Peyer's patch (tissue), 4 donors: ENCODE measurements at places on chromosomes 7 and 10.
A peak's percentile ranks its signal among the peaks of the same experiment; 100 is the strongest.

- no peak for DNase-seq
These were observed 110.2 kb downstream of the TMEM26 start for GRCh38 chr10:61342858-61343572.

GRCh38 chr7:38232502-38233366 is 40.7 kb downstream of the TARP start:
- DNase-seq, result peak; percentile 52

GRCh38 chr10:8874972-8875371 is 820.5 kb downstream of the GATA3 start:
- DNase-seq, result no peak

DNA sequence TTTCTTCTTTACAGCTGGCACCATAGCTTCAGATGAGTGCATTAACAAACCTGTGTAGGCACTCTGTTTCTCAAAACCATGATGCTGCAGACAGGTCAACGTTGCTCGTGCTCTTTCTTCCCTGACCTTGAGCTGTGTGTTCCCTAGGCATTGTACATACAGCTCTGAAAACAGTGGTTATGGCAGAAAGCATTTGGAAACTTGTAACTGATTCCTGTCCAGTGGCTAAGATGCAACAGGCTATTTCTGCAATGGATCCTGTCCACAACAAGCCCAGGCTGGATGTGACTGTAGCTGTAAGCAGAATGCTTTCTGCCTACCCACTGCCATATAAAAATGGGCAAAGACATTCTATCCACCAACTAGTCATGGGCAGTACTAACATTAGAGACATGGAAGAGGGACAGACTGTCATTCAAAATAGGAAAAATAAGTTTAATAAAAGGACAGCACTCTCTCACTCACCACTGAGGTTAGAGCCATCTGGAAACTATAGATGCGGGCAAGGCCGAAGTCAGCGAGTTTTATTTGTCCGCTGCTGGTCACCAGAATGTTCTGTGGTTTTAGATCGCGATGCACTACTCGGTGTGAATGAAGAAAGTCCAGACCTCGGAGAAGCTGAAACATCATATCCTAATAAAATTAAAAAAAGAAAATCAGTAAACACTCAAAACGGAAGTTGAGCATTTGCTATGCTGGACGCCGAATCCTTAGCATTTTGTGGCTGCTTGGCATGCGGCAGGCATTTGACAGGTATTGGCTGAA is 111.0 kb downstream of the CDK6 start:
- no peak for DNase-seq

GRCh38 chr10:123848564-123849457 is 42.8 kb downstream of the CPXM2 start:
- DNase-seq, result no peak

DNA sequence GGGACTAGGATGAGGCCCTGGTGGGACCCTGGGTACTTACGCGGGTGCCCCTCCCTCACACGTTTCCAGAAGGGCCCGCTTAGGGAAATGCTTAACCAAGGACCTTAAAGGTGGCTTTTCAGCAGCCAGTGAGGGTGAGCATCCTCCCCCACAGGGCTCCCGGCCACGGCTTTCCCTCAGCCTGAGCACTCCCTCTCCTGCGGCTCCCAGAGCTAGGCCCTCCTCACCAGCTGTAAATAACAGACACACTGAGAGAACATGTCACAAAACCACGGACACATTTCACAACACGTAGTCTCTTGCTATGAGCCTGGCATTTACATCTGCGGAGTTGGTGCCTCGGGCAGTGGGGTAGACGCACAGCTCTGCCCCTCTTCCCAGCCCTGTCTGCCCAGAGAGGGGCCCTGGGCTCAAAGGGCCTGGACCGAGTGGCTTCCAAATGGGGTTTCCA is 25.2 kb downstream of the GRID1 start:
- no peak for DNase-seq

GRCh38 chr10:35533565-35533964 is 71.6 kb upstream of the GJD4 start:
- no peak for DNase-seq

DNA sequence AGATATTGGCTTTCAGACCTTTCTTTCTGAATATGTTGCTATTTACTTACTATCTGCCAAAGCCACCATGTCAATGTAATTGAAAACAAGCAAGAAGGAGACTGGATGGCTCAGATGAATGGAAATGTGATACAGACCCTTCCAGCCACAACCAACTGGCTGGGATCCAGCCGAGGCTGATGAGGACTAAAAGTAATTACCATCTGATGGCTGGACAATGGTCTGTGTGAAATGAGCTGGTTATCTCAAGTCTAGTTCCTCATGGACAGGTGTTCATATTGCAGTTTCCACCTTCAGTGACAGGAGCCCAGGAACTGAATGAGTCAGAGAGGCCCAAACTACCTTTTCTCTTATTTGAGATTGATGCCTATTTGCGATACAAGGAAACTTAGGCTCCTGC is 267.5 kb downstream of the GATA3 start:
- DNase-seq, result no peak

GRCh38 chr10:21810582-21811244 is 192.8 kb downstream of the DNAJC1 start:
- no peak for DNase-seq

- DNase-seq, result peak; percentile 30
These were observed 27.3 kb upstream of the KNDC1 start for GRCh38 chr10:133132473-133133291.

GRCh38 chr10:3780771-3781467 is 4.1 kb downstream of the KLF6 start:
- peak; percentile 59 for DNase-seq

DNA sequence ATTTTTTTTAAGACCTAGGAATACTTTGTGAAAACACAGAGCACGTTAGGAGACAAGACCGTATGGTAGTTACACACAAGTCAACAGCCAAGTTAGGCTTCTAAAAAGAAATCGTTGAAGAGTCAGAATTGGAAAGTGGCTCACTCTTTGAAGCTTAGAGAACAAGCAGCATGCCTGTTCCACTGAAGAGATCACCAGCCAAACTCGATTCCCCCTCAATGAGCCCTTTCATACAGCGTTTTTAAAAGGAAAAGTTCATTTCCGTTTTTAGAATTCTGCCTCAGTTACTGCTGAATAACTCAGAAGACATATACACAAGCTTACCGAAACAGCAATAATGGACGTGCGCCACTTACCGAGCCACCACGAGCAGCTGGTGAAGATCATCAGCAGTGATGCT is 41.0 kb downstream of the MCMBP start:
- no peak for DNase-seq

DNA sequence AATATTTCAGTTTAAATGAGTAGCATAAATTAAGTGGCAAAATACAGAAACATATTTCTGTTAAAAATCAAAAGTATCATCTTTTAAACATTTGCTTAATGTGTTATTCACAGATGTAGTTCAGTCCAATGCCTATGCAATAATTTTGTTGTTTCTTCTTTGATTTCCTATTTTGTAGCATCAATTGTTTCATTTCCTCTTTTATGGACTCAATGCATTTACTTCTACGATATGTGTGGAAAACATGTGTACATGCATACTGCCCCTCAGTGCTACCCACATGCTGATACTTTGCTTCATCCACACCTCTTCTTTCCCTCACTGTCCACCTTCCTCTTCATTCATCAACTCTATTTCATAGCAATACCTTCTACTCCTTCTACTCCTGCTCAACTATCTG is 108.1 kb downstream of the PTN start:
- no peak for DNase-seq

DNA sequence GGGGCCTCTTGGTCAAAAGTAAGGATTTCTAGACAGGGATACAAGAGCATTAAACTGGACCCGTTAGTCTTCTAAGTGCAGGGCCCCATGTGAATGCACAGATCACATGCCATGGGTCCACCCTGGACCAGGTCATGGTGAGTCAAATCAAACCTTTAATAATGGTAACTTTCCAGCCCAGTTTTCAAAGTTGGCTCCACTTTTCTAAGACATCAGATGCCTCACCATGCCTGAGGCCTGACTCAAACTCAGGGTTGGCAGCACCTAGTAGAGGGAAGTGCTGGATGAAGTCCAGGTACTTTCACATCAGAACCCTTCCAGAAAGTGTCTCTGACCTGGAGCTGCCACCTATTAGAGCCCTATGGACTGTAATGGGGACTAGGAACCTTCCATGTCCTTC is 9.7 kb upstream of the SMIM30 start:
- DNase-seq, result no peak

- DNase-seq, result no peak
These were observed 647 bp upstream of the GSAP start for GRCh38 chr7:77416621-77417371.

- no peak for DNase-seq
These were observed 253.8 kb downstream of the CRPPA start for GRCh38 chr7:16167526-16167925.

- no peak for DNase-seq
These were observed 78.0 kb upstream of the AGBL3 start for GRCh38 chr7:134908289-134908688.

DNA sequence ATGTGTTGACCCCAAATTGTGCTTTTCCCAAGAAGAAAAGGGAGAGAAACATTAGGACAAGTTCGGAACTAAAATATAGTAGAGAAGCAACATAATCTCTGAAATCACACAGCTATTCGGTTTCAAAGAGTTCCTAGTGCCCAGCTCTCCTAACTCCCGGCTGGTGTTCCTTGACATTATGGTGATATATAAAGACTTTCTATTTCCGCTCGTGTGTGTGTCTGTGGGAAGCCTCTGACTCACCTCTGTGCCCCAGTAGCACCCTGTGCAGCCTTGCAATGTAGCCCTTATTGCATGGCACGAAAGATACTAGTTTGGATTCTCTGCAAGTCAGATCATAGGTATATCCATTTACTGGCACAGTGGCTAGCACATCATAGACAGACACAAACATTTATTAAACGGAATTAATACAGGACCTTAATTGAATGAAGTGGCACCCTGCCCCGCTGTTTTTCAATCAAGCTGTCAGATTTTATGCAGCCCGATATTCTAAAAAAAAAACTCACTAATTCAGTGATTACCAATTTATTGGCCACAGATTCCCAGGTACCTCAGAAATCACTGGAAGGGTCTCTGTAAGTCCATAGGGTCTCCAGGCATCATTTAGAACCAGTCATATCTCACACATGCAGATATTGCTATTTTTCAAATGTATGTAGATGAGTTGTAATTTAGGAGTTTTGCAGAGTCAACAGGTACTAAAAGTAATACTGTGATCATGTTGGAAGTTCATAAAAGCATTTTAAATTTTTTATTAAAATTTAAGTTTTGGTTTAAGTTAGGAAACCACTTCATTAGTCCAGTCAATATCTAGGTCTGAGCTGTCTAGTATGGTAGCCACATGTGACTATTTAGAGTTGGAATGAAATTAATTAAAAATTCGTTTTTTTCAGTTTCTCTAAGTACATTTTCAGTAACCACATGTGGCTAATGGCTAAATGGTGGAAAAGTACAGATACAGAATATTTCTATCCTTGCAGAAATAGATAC is 43.3 kb downstream of the SFTPD start:
- DNase-seq, result no peak

DNA sequence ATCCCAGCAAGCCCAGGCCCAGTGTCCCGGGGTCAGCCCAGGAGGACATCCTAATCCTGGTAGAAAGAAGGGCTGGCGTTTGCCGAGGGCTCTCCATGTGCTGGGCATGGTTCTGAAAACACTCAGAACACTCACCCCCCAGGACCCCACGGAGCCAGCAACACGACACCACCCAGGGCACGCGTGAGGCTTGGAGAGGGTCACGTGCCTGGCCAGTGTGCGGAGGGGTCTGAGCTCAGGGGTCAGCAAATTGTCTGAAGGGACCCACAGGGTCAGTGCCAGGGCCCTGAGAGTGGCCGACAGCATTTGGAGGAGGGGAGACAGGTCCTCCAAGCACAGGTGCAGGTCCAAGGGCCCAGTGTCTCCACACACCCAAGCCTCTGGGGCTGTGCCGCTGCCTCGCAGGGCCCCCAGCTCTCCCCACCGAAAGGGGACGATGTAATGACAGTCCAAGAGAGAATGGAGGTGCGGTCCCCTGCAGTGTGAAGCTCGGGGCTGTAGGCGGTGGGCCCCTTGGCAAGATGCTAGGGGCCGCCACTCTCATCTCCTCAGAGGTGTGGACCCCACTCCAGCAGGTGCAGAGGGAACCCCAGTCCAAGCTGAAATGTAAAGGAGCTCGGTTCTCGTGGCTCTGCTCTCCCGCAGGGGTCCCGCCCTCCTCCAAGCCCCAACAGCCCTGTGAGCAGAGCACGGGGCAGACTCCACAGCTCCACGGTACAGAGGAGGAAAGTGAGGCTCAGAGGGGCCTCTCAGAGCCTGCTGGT is 7.8 kb downstream of the FOXL3 start:
- no peak for DNase-seq

DNA sequence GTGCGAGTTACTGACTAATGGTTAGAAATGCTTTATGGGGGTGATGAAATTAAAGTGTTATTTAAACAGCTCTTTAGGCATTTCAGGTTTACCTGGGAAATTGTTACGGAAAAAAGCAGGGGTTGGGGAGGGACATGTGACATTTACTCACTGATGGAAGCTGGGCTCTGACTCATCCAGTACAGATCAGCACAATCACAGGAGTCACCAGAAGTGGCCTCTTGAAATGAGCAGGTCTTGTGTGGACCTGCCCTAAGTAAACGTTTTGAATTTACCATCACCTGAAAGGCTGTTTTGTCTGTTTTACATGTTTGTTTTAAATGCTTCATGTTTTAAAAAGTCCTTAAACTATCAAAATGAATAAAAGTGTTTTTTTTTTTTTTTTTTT is 2.3 kb downstream of the GLRX3 start:
- DNase-seq, result no peak

DNA sequence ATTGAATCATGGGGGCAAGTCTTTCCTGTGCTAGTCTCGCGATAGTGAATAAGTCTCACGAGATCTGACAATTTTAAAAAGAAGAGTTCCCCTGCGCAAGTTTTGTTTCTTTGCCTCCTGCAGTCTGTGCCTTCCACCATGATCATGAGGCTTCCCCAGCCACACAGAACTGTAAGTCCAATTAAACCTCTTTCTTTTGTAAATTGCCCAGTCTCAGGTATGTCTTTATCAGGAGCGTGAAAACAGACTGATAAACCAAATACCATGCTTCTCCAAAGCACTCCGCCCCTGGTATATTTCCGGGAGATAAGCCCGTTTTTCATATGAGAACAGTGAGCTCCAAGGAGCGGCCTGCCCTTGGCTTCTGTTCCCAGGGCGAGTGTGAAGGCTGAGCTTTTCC is 118.9 kb downstream of the EVX1 start:
- no peak for DNase-seq

DNA sequence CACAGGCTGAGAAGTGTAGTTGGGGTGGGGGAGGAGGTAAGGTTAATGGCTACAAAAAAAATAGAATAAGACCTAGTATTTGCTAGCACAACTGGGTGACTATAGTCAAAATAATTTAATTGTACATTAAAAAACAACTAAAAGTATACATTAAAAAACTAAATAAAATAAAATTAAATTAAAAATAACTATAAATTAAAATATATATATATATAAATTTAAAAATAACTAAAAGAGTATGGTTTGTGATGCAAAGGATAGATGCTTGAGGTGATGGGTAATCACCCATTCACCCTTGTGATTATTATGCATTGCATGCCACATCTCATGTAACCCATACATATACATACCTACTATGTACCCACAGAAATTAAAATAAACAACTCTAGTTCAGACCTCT is 762.5 kb downstream of the SORCS1 start:
- no peak for DNase-seq
